ENCODE measurements at places on chromosomes 1 and 21.

- no peak for DNase-seq
These were observed 33.0 kb downstream of the CDK18 start for GRCh38 chr1:205537386-205538018.

DNA sequence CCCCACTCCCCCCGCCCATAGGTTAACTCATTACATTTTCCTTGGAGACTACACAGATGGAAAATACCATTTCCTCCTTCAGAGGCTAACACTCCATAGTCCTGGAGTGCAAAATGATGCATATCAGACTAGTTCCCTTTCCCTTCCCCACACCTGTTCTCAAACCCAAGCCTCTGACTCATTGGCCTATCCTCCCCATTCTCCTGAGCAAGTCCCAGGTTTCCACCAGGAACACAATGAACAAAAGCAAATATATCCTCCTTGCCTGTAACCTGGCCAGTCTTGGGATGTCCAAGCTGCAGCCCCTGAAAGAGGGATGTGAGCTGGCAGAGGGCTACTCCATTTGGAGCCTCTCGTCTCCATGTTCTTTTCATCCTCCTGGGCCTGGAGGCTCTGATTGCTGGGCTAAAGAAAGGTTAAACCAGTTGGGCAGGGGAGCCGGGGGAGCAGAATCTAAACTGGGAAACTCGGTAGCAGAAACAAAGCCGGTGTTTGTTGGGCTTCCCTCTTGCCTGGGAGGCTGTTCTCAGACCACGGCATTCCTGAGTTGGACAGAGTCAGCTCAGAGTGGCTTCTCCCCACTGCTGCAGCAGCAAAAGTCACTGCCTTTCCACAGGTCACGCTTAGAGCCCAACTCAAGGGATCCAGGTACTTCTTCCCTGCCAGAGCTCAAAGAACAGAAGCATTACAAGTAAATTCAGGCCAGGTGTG, 13.9 kb downstream of the SSR2 start:
- no peak for DNase-seq

- DNase-seq: no peak
These were observed 605.3 kb downstream of the KCNT2 start for GRCh38 chr1:196002906-196003305.

DNA sequence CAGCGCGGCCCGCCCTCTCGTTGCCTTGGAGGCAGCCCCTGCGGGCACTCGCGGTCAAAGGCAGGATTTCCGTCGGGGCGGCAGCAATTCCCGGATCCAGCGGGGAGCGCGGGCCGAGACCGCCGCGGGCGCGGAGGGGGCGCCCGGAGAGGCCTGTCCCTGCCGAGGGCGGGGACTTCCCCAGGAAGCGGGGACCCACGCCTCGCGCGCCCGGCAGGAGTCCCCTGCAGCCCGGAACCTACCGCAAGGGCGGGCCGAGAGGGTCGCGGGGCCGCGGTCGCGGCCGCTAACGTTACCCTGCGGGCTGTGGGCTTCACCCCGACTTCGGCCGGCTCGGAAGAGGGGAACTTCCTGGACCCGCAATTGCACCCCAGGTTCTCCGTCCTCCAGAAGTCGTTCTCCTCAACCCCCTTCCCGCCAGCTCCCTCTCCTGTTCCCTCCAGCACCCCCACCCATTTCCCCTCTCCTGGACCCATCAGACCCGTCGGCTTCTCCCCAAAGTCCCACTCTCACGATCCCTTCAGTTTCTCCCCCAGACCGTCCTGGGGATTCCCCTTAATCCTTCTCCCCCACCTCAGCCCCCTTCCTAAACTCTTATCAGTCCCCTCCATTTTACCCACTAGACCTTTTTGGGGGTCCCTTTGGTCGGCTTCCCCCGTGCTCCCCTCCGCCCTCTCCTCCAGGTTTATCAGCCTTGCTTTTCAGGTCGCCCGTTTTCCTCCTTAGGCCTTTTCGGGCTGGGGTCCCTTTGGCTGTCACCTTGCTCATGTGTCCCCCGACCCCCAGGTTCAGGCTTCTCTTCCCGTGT, 604 bp downstream of the FGR start:
- no peak for DNase-seq

GRCh38 chr1:1540090-1540817, at the start of gene TMEM240:
Gene TMEM240, minus strand, starts transcription at chr1:1540624. Its CDS starts 278 bp downstream, at chr1:1540346.
- DNase-seq: no peak

GRCh38 chr1:96362623-96363022, 359.0 kb upstream of the PTBP2 start:
- no peak for DNase-seq

- no peak for DNase-seq
These were observed 26.3 kb downstream of the SAMD13 start for GRCh38 chr1:84327830-84328229.

DNA sequence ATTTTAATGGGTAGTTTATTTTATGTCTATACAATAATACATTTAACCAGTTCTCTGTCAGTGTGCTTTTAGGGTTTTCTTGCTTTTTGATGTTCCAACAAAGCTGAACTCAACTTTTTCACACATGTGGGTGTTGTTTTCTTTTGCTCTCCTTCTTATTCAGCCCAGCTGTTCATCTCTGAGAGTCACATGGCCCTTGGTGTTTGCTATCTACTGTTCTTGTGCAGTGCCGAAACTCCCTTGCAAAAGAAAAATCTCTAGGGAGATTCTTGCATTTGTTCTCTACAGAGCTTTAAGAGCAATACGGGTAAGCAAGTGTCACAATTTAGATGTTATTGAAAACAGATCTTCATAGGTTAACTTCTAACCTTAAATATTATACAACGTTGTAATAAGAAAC, 281.1 kb upstream of the CXADR start:
- no peak for DNase-seq

DNA sequence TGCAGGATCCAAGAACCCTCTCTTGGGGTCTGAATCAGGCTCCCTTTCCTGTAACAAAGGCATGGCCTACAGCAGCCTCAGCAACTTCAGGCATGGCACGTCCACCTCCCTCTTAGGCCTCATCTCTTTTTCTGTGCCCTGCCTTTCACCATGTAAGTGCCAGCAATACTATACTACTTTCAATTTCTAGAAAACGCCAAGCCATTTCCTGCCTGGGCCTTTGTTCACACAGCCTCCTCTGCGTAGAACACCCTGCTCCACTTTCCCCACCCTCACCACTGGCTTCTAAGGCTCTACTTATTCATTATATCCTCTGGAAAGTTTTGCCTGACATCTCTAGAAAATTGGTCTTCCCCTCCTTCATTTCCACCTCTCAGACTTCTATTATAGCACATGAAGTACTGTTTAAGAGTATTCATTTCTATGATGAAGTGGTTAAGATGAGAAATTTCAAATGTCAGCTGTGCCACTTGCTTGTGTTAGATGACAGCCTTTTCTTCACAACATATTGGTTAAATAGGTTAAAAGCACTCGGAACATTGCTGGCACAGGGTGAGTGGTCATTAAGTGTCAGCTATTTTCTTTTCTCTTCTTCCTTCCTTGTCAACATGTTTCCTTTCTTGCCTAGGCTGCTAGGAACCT, 41.6 kb upstream of the VWA5B1 start:
- DNase-seq: no peak

GRCh38 chr1:13774121-13774520, 74.1 kb downstream of the PRDM2 start:
- no peak for DNase-seq

DNA sequence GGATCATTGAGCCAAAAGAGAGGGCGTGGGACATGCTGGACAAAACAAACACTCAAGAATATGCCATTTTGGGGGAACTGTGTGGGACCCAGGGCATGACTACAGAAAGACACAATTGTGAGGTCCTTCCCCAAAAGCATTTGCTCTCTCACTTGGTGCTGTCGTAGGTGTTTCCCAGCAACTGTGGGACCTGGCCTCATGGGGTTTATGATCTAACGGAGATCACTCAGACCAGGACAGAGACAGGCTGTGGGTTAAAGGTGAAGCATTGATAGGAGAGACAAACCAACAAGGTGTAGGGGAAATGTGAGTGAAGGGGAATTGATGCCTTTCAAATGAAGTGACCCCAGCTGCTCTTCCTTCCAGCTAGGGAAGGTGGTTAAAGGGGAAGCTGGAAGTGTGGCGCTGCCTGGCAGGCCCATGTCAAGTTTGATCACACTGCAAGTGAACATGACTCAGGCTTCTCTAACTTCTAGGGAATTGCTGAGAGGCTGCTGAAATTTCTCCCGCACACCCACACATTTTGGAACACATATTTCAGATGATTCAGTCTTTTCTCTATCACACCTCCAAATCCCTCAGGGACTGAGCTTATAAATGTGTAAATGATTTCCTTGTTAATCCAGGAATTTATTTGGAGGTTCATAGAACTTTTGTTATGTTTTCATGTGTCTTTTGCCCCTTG, 30.2 kb downstream of the TRAF5 start:
- DNase-seq: no peak

Measured in activated CD4-positive, CD25-positive, alpha-beta regulatory T cell treated with anti-CD3 and anti-CD28 coated beads, Interleukin-2, amount 50 U/mL, for 16 hours (primary cell).